NCI-H82 (cell line): ENCODE measurements at places on chromosomes 7 and 10.

DNA sequence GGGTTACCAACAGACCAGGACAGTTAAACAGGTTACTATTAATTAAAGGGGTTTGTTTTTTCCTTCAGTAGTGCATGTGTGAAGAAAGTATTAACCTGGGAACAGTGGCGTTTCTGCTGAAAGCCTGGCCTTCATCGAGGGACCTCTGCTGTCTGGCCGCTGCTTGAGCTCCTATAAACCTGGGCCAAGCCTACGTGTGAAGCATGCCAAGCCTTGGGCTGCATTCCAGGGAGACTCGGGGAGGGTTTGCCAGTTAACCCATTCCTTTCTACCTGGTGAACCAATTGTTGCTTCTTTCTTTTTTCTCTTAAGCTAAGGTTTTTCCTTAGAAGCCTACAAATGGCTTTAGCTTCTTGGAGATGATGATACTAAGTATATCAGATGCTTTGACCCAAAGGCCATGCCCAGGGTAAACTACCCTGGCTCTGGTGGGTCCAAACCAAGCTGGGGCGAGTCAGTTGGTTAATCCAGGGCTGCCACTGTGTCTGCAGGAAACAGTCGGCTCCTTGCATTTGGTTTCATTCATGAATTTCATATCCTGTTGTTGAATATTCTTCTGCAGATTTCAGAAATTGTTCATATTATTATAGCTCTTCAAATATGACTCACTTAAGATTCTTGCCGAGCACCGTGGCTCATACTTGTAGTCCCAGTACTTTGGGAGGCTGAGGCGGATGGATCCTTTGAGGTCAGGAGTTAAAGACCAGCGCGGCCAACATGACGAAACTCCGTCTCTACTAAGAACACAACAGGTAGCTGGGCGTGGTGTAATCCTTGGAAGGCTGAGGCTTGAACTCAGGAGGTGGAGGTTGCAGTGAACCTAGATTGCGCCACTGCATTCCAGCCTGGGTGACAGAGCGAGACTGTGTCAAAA is 23.8 kb downstream of the PFKP start:
- no peak for DNase-seq

GRCh38 chr10:14545827-14546226 is 215.1 kb upstream of the FRMD4A start:
- no peak for DNase-seq

DNA sequence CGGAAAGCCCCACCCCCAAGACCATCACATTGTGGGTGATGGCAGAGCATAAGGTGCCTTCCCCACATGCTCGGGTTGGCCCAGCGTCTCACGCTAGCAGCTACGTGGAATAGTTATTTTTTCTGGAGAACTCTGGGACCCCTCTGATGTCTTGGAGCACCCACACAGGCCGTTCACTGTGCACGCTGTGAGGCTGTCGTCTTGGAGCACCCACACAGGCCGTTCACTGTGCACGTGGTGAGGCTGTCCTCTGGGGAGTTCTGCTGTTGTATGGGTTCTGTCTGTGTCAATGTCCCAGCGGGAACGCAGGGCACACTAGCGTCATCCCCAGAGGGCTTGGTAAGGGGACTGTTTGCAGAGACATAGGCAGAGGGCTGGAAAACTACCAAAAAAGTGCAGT is 38.8 kb upstream of the FAM20C start:
- DNase-seq = no peak

DNA sequence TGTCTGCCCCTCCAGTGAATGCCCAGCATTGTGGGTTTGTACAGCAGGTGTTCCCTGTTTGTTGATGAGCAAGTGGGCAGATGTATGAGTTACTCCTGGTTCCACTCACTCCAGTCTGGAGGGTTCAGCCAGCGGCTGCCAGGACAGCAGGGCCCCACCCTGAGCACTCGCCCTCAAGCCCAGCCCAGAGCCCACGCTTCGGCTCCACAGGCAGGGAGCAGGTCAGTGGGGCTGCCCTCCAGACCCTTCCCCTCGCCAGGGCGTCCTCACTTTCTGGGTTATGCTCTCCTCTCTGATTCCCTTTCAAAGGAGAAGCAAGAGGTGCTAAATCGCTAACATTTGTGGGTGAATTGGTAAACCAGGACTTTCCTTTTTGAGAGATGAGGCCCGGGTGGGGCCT is 4.8 kb upstream of the VIPR2 start:
- DNase-seq = no peak

GRCh38 chr7:94675356-94675755 is 19.4 kb upstream of the SGCE start:
- no peak for DNase-seq

DNA sequence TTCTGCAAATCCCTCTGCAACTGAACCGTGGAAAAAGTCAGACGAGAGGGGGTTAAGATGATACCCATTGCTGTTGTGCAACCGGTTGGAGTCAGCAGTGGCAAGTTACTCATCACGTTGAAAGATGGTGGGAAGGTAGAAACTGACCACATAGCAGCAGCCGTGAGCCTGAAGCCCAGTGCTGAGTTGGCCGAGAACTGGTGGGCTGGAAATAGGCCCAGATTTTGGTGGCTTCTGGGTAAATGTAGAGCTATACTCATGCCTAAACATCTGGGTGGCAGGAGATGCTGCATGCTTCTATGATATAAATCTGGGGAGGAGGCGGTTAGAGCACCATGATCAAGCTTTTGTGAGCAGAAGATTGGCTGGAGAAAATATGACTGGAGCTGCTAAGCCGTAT is 78.6 kb downstream of the ARL5B start:
- DNase-seq = no peak

- no peak for DNase-seq
These were observed 44.5 kb downstream of the FOXK1 start for GRCh38 chr7:4726566-4726965.

- DNase-seq = no peak
These were observed 35.2 kb upstream of the MBL2 start for GRCh38 chr10:52807803-52808202.

DNA sequence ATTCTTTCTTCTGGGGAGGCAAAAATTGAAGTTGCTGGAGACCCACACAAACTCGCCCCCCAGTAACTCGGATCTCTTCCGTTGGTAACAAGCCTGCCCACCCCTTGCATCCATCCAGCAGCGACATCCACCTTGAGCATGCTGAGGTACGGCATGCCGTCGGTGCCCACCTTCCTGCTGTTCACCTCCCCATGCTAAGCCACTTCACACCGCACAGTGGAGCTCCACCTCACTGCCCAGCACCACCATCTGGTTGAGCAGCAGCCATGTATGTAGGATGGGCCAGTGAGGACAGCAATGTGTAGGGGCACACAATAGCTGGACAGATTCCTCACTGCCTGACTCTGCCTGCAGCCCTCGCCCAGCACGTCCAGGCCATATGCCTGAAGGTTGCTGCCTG is 138.1 kb upstream of the ZNF92 start:
- DNase-seq = no peak
